ENCODE measurements at places on chromosomes 12 and 14. TPM values are rescaled to one million over a fixed set of nuclear protein-coding genes. Genes with fewer than 3 reads are reported as not detected.

Gene PPP2R5C
- 124 TPM for total RNA-seq

Gene GLIPR1L2
- total RNA-seq = 1.1 TPM

GRCh38 chr12:42574851-42575266, 14.7 kb downstream of the PRICKLE1 start:
- DNase-seq = no peak

GRCh38 chr14:76669770-76670169, 91.5 kb upstream of the VASH1 start:
- DNase-seq = no peak

- no peak for DNase-seq
Measured at GRCh38 chr14:68018598-68018997, 199.0 kb downstream of the RAD51B start.

DNA sequence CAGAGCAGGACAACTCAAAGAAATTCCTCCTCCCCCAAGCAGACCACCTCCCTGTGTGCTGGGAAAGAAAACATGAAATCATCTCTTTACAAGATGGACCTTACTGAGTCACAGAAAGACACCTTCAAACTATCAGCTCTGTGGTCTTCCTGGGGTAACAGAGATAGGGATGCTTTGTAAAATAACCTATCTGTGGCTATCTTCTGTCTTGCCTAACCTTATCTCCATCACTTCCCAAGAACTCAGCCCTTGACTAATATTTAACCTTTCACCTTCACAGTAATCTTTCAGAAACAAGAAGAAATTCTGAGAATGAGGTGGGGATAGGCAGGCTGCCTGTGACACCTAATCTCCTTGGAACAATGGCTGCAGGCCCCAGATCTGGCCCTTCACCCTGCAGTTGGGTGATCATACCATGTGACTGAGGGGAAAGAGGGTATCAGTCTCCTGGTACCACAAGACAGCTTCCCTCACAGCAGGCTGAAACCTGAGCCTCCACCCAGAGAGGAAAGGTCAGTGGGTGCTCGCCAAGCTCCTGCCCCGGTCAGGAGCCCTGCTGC, 27.4 kb upstream of the CEBPE start:
- DNase-seq = no peak
